IMR-90 (cell line): ENCODE measurements at places on chromosomes 16 and 17. TPM values are rescaled to one million over a fixed set of nuclear protein-coding genes. Genes with fewer than 3 reads are reported as not detected.

Gene UNC13D
- under 0.01 TPM in 1 of 2 replicates, not detected in the other for total RNA-seq

Gene BIRC5
- total RNA-seq, result 52.7 and 53.6 TPM in 2 replicates

Gene SLFN5
- total RNA-seq, result 48.9 and 64.2 TPM in 2 replicates

Gene HOXB4
- total RNA-seq, result 1.9 and 2.0 TPM in 2 replicates

Gene FCSK
- 5.3 and 6.1 TPM in 2 replicates for total RNA-seq

Gene TBC1D3K
- total RNA-seq, result not detected in 2 replicates

Gene CPNE7
- 5.0 and 5.4 TPM in 2 replicates for total RNA-seq

DNA sequence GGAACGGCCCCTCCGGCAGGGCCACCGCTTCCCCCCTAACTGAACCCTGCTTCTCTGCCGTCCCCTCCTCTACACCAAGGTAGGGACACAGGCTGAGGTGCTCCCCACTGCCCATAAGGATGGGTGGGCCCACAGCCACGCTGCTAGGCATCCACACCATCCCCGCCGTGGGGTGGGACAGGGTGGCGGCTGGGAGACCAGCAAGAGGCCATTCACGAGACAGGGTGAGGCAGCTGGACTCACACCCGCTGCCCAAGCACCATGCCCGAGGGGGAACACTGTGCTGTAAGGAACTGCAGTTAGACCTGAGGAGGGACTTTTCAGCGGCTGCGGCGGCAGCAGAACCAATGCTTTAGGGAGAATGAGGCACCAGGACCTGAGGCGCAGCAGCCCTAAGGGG, 47.5 kb upstream of the RRN3 start:
- no peak for DNase-seq

DNA sequence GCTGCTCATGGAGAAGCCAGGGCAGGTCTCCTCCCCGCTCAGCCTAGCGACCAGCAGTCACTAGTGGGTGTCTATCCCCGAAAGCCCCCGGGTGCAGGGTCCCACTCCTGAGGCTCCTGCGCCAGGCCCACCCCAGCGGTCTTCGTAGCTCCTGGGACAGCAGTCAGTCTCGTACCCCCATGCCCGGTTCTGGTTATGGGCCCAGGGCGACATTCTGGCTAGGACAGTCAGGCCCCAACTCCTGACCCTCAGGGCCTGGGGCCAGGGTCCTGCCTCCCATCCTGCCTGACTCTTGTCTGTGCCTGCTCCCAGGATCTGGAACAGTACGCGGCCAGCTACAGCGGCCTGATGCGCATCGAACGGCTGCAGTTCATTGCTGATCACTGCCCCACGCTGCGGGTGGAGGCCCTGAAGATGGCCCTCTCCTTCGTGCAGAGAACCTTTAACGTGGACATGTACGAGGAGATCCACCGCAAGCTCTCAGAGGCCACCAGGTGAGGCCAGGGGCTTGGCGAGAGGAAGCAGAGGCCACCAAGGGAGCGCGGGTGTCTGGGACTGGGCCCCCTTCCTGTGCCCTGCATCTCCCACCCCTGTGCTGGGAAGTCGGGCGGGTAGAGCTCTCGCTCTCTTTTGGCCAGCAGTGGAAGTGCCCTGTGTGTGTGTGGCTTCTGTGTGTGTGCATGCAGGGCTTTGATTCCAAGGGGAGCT, 2.0 kb downstream of the GPS1 start:
- DNase-seq, result no peak

GRCh38 chr16:31386157-31386984, 6.8 kb upstream of the ITGAD start:
- DNase-seq, result peak; percentile 72

DNA sequence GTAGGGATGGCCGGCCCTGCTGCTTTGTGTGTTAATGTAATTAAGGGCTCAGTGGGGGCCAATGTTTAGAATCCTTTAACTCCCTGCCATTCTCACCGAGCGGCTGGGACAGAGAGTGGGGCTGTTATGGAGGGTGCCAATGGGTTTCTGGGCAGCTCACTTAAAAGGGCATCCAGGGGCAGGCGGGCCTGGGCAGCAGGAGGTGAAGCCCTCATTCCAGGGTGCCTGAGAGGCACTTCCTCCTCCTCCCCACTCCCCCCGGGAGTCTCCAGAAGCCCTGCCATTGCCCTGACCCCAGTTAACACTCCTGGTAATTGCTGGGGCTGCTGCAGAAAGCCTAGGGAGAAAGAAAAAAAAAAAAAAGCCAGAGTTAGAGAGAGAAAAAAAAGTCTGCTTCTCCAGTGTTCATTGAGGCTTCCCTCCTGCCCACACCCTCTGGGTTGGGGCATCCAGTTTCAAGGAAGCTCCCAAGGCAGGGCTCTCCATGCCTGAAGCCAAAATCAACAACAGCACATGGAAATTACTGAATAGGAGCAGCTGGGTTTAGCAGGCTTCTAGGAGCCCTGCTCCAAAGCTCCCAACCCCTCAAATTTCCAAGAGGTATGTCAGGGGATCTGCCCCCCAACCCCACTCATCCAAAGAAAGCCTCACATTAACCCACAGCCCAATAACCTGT, 28.0 kb downstream of the CUEDC1 start:
- DNase-seq, result peak; percentile 82

DNA sequence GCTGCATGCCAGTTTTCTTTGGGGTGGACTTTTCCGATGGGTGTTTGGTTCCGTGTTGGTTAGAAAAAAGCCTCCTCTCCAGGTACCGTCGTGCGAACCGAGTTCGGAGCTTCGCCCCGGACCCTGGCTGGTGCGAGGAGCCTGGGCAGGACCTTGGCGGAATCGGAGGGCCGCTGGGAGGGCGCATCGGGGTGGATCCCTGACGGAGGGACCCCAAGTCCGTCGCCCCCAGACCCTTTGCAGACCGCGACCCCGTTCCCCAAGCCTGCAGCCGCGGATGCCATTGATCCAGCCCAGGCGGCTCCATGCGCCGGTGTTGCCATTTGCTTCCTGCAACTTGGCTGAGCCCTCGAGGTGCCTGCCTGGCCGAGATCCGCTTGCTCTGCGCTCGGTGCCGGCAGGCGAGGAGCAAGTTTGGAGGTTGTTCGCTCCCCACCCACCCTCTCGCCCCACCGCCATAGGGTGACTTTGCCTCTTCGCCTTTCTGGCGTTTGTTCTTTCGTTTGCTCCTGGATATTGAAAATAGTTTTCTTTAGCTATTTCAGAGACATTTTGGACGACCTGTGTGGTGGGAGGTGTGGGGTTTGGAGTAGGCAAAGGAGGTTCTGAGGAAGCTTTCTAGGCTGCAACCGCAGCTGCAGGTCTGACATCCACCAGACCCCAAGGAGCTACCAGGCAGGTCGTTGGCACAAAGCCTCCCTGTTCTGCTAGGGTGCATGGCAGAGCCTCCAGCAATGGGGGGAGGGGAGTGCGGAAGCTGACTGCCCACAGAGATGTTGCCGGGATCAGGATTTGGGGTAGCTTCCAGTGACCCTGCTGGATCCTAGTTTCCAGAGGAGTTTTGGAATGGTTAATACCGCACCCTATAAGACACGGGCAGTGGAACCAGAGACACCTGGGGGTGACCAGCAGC, 58.2 kb downstream of the RAP1GAP2 start:
- DNase-seq, result no peak

- DNase-seq, result peak; percentile 35
Observed at GRCh38 chr16:87169509-87169995, 147.6 kb downstream of the C16orf95 start.

DNA sequence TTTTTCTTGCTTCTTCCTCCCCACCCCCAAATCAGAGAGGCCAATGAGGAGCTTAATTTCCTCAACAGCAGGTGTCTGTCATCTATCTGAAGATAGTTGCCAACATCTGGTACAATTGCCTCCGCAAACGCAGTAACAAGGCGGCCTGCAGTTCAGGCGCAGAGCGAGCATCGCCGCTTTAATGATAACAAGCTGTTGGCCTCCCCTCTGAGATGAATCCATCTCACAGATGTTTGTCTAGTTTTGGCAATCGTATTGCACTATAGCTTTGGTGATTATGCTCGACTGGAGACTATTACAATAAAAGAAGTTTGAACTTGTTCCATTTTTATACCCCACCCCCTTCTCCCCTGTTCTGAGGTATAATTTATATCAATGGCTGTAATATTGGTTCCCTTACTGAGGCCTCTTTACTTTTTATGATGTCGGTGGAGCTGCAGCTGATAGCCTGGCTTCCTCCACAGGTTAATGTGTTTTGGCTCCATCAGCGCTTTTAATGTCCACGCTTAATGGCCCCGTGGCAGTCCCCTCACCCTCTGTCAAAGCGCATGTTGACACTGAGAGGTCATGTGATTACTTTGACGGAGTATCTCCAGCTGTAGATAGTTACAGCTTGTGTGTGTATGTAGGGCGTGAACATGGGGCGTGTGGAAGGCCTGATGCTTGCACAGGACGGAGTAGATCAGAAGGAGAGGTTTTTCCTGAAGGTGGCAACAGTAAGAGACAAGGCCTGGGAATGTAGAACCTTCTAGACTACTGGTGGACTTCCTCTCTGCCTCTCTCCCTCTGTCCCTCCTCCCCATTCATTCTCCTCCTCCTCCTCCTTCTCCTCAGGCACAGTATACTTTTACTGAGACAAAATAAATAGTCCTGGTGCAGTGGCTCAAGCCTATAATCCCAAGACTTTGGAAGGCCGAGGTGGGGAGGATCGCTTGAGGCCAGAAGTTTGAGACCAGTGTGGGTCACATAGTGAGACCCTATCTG, 164.7 kb downstream of the MSI2 start:
- no peak for DNase-seq

- no peak for DNase-seq
Observed at GRCh38 chr16:67192781-67193361, 916 bp downstream of the E2F4 start.

DNA sequence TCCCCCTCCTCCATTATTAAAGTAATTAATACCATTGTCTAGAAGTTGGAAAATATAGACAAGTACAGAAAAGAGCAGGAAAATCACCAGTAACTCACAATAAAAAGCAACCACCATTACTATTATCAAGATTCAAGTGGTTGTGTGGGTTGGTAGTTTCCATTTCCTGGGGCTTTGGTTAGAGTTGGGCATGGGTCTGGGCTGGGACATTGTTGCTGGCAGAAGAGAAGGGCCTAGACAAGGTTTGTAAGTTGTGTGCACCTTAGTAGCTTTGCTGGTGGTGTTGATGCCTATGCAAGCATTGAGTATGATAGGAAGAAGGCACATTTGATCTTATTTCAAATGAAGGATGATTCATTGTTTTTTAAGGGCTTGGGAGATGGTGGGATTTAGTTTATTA, 25.4 kb upstream of the NFATC3 start:
- no peak for DNase-seq

- DNase-seq, result no peak
Observed at GRCh38 chr16:78897299-78897698, 703.2 kb downstream of the MAF start.

GRCh38 chr16:84879569-84880487, 60.0 kb downstream of the CRISPLD2 start:
- no peak for DNase-seq

DNA sequence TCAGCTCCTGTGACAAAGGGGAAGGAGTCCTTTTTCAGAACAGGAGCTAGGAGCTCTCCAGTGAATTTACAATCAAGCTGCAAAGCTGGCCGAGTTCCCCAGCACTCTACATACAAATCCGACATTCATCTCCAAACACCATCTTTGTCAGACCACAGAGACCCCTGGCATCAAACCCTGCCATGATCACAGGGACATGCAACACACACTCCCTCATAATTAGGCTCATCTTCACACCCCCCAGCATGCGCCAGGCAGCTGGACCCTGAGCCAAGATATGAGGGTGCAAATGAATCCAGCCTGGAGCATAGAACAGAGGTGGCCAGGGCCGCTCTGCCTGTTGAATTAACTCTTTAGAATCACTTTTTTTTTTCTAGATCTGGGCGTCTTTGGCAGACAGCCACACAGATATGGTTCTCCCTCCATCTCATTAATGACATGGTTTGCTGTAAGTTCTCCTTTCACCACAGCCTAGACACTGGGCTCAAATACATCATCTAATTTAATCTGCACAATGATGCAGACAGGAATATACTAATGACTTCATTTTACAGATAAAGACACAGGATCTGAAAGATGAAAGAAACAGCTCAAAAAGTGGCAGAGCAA, 366.3 kb downstream of the NPIPA8 start:
- no peak for DNase-seq

DNA sequence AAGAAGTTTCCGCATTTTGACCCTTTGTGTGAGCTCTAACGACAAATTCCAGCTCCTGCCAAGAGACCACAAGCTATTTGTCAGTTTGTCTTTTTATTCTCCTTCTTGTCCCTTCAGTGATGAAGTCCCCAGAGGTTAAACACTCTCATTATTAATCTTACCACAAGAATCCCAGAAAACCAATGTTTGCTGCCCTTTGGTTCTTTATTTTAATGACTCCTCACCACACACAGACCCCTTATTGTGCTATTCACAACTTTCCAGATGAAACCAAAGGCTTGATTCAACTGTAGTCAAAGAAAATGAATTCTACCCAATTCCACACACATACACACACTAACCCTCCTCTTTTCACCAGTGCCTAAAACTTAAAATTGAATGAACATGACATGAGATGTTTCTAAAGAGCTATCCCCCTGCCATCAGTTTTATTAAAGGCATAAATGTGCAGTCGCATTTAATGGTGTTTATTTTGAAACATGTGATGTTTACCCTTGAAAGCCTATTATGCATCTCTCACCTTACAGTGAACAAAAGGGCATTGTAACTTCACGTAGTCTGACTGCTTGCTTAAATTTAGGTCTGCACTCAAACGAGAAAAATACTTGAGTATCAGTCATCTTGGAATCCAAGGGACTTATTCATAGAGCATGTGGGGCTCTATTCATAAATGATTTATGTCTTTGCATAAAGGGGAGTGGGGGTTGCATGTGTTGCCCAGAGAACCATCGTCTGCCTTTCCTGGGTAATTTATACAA, 44.1 kb downstream of the PCTP start:
- no peak for DNase-seq

DNA sequence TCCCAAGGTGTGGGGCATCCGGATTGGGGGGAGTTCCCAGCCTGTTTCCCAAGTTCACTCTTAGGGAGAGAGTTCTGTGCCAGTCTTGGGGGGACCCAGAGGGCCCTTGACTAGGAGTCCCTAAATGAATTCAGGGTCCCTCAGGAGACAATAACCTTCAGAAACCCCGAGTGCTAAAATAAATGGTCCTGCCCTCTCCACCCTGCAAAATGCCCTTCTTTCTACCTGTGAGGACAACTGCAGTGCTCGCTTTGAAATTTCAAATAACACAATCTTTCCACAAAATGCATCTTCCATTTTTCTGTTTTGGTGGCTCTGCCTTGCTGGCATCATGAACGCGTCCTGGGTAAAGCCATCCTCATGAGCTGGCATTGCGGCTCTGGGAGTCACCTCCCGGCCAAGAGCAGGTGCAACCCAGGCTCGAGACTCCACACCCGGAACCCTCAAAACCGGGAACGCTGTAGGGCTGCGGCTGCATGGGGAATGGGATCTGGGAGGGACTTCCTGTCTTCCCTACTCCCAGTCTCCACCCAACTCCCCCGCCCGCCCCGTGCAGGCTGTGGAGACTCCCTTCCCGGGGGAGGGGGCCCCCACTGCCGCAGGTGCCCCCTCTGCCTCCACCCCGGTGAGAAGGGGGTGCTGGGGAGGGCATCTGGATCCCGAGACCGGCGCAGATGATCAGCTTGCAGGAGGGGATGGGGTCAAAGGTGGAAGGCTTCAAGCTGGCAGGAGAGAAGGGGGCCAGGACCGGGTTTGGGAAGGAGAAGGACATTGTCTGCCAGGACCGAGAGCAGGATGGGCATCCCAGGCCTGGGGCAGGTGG, at the start of gene ZNF205:
TSS of gene ZNF205 (plus strand) at position 529 of the 823 bp plus-strand sequence. CDS start 845 bp downstream, outside the sequence.
- peak; percentile 70 for DNase-seq

GRCh38 chr17:2090210-2090641, 35.3 kb downstream of the HIC1 start:
- no peak for DNase-seq
